Activated CD4-positive, alpha-beta T cell treated with anti-CD3 and anti-CD28 coated beads, Interleukin-2, amount 50 U/mL, for 48 hours (primary cell): ENCODE measurements at places on chromosomes 12 and 14.

- DNase-seq: no peak
Observed at GRCh38 chr14:20470603-20470901, 1.3 kb downstream of the PNP start.

DNA sequence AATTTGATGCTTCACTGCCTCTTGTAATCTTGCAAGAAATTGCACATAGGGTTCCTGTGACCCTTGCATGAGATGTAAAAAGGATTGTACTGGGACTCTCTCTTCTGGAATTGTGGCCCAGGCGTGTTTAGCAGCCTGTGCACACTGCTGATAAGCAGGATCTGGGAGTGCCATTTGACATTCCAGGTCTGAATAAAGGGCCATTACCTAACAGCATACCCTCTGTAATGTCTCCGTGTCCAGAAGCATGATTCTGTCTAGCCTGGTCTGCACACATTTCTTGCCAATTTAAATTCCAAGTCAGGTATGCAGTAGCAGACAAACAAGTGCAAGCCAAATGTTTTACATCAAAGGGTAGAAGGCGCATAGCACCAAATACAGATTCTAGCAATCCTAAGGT, 18.1 kb upstream of the MAPKAPK5 start:
- DNase-seq: no peak

GRCh38 chr12:98903875-98904274, 258.8 kb downstream of the APAF1 start:
- DNase-seq: no peak

GRCh38 chr12:78420991-78421390, 443.6 kb upstream of the SYT1 start:
- no peak for DNase-seq

- no peak for DNase-seq
Observed at GRCh38 chr12:65595016-65595560, 229.2 kb upstream of the HMGA2 start.

- no peak for DNase-seq
Observed at GRCh38 chr14:58082491-58083098, 69.4 kb downstream of the ARMH4 start.

- DNase-seq: no peak
Observed at GRCh38 chr12:33596061-33596460, 156.4 kb upstream of the SYT10 start.

DNA sequence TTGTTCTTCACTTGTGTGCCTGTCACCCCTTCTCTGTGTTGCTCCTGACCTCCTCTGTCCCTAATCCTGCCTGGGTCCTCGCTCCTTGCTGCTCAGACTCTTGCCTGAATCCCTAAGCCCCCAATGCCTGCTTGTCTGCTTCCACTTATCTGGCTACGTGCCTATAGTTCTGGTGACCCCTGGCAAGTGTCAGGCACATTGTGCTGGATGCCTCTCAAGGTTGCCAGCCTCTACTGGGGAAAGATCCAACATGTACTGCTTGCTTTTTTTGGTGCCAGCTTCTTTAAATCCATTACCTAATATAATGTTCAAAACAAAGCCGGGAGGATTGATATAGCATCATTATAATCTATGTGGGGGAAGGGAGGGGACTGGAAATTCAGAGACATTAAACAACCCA, 448.0 kb upstream of the CCDC196 start:
- no peak for DNase-seq

DNA sequence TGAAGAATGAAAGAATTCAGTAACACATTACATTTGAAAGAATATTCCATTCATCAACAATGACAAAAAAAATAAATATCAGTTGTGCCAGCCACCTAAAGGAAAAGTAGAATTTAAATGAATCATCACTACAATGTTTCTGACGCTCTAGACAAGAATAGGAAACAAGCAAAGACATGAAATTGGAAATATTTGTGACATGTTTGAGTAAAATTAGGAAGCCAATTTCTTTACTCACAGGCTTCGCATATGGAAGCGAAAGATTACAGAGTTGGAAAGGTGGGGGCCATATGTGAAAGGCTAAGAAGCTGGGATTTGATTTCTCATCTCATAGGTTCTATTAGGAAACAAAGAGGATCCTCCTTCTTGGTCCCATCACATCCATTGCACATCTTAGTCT, 279.0 kb downstream of the IPO8 start:
- no peak for DNase-seq

GRCh38 chr14:68899033-68899603, 80.0 kb downstream of the ACTN1 start:
- no peak for DNase-seq
